ENCODE measurements at places on chromosomes 4 and X.

DNA sequence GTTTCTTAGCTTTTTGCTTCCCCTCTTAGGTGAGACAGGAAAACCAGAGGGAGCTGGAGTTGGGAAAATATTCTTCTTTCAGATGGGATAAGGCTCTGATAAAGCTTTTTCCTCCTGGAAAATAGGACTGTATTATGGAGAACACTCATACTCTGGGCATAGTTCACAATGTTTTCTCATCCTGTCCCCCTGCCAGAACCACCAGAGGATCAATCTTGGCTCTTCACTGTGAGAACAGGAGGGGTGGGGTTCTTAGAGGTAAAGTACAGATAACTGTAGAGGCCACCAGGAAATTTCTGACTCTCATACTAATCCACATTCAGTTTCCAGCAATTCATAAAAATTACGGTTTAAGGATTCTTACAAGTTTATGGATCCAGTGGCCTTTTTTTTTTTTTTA is 661.8 kb upstream of the MAGEB2 start:
- DNase-seq = no peak

GRCh38 chr4:39369301-39369700 is 3.1 kb upstream of the RFC1 start:
- no peak for DNase-seq

DNA sequence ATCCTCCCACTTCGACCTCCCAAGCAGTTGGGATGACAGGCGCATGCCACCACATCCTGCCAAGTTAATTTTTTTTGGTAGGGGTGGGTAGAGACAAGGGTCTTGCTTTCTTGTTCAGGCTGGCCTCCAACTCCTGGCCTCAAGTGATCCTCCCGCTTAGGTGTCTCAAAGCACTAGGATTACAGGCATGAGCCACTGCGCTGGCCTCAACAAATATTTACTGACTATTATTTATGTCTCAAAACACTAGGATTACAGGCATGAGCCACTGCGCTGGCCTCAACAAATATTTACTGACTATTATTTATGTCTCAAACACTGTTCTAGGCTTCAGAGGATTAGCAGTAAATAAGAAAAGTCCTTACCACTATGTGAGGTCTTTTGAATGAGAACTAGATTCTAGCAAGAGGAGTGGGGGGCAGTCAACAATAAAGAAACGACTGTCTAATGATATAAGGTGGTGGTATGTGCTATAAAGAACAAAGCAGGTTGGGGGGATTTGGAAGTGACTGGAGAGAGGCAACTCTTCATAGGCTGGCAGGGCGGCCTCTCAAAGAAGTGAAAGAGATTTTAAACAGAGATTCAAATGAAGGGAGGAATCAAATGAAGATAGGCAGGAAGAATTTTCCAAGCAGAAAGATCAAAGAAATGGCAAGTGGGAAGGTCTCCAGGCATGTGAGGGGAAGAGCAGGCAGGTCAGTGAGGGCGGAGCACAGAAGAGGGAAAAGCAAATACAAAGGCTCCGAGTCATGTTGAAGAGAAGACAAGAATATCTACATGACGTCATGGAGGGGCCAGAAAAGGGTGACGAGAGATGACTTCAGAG is 12.7 kb upstream of the ACSL1 start:
- DNase-seq = no peak

DNA sequence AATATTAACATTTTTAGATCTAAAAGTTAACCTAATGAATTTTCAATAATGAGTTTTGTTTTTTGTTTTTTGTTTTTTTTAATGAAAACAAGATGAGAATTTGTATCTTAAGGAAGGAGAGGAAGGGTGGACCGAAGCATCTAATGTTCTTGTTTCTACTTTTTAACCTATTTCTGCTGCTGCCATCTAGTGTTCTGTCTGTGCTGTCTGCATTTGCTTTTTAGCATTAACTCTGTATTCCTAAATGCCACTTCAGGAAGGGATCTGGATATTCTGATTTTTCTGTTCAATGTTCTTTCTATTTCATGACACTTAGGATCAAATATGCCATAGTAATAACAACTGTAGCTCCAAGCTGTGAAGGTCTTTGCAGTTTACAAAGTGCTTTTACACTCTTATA is 161.7 kb downstream of the BRWD3 start:
- no peak for DNase-seq

GRCh38 chr4:144611850-144612249 is 34.1 kb upstream of the HHIP start:
- DNase-seq = no peak

DNA sequence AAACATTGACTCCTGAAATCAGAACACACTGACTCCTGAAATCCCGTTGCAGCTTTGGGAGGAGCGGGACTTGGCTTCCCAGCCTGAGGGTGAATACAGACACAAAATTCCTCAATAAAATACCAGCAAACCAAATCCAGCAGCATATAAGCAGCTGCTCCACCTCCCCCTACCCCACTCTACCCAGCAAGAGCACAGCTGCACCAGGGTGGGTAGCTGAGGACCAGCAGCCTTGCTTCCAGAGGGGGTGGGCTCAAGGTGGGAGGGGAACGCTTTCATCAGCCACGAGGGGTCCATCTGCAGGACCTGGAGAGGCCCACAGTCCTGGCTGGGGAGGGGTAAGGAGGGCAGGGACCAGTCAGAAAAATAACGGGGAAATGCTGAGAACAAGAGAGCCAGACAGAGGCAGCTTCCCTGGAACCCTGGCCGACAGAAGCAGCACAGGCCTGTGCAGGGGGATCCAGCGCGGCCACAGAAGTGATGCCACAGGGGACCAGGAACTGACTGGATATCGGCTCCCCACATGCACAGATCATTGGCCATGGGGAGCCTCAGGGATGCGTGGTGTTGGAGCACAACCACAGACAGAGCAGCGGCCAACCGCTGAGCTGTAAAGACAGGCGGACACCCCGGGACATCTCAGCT is 49.8 kb downstream of the FGFRL1 start:
- DNase-seq = no peak

DNA sequence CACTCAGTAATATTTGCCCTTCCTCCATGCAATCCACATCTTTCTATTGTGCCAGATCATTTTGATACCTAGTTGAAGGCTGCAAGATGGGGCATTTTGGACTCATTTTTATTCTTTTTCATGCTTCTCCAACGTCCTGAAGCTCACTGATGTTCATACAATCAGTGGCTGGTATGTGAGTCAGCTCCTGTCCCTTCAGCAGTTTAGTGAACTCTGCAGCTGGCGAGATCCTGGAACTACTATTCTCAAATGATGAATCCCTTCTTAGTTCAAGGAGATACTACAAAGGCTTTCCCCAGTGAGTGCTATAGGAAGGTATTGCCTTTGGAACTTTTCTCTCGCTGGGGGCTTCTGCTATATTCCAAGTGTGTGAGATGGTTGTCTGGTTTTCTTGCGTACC is 9.6 kb upstream of the CCDC149 start:
- no peak for DNase-seq

GRCh38 chr4:153593161-153593560 is 90.9 kb upstream of the TLR2 start:
- DNase-seq = no peak

DNA sequence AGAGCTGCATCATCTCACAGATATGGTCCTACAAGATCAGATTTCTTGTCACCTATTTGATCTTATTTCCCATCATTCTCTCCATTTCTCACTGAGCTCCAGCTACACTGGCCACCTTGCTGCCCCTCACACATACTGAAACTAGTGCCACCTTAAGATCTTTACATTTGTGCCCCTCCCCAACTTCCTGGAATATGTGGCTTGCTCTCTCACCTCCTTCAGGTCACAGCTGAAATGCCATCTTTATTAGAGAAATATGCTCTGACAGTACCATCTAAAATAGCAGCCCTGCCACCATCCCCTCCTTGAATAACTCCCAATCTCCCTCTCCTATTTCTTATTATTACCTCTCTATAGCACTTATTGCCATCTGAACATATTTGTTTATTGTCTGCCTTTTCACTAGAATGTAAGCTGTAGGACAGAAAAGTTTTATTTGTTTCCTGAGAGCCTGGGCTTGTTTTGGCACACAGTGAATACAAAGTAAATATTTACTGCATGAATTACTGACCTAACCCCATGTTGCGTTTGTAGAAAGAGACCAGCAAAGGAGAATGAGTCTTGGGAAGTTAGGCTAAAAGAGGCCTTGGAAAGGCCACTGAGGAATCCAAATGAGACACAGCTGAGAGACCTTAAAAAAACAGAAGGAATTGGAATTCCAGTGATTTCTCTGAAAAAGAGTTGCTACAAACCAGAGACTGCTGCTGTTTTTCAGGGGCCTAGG is 22.7 kb downstream of the DYNLT3 start:
- DNase-seq = no peak

- DNase-seq = no peak
Observed at GRCh38 chr4:41134581-41134980, 79.8 kb downstream of the APBB2 start.

GRCh38 chr4:38154681-38155588 is 194.7 kb downstream of the PTTG2 start:
- DNase-seq = no peak

GRCh38 chr4:114271031-114271430 is 291.6 kb upstream of the ARSJ start:
- no peak for DNase-seq

DNA sequence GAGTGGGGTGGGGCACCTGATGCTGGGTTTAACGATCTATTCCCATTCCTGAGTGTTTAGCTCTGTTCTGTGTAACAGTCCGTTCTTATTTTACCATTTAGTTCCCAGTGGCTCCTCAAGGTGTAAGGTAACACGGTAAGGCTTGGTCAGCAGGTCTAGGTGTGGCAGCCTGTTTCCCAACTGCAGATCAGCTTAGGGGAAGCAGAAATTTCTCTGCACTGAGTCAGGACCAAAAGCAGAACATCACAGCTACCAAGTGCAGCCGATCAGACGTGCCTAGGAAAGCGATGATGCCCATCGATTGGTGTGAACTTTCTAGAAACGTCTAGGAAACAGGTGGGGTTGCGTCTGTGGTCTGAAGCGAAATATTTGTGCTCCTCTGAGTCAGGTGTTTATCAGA is 240.1 kb downstream of the STIM2 start:
- no peak for DNase-seq

GRCh38 chrX:134969726-134970125 is 21.1 kb upstream of the SMIM10 start:
- DNase-seq = no peak

DNA sequence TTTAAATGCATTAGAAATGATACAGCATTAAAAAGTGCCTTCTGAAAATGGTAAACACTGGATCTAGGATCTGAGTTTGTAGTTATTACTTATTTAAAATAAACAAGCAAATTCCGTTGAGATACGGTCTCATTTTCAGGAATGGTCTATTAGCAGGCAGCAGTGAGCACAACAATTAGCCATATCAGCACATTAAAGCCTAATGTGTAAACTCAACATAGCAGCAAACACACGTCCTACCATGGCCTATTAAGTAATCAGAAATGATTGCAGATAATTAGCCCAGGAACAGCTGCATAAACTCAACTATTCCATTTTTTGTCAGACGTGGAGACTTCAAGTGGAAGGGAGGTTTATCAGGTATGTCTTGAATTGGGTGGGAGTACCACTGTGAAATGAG is 61.8 kb downstream of the NEIL3 start:
- DNase-seq = no peak

DNA sequence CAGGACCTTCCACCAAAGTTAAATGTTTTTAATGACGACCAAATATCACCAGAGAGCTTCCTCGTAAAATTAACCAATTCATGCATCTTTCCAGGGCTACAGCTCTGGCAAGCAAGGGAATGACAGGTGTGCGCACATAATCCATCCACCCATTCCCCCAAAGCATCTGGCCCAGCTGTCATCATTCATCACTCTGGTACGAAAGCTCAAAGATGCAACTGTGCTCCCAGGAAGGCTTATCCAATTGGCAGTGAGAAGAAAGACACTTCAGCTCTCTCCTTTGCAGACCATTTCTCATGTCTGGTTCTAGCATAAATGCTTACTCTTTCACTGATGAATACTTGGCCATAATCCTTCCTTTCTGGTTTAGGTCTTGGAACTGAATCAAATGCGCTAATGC is 139.2 kb downstream of the NSUN7 start:
- no peak for DNase-seq

- DNase-seq = no peak
Observed at GRCh38 chrX:150968862-150969720, 14.0 kb upstream of the HMGB3 start.

- DNase-seq = no peak
Observed at GRCh38 chrX:16436348-16437188, 213.4 kb upstream of the S100G start.

DNA sequence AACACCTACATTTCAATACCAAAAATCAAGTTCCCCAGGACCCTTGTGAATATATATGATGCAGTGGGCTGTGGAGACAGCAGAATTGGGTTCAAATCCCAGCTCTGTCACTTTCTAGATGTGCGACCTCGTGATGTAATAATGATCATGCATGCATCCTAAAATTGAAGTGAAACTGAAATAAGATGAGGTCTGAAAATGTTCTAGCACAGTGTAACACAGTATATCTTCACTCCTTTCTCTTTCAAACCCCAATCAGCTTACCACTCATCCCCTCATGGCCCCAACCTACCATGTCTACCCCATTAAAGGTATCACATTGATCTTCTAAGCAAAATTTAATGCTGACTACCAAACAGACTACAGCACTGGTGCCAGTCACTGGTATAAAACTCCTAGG is 69.9 kb upstream of the BRS3 start:
- DNase-seq = no peak

- no peak for DNase-seq
Observed at GRCh38 chrX:16993791-16994318, 47.4 kb downstream of the REPS2 start.

DNA sequence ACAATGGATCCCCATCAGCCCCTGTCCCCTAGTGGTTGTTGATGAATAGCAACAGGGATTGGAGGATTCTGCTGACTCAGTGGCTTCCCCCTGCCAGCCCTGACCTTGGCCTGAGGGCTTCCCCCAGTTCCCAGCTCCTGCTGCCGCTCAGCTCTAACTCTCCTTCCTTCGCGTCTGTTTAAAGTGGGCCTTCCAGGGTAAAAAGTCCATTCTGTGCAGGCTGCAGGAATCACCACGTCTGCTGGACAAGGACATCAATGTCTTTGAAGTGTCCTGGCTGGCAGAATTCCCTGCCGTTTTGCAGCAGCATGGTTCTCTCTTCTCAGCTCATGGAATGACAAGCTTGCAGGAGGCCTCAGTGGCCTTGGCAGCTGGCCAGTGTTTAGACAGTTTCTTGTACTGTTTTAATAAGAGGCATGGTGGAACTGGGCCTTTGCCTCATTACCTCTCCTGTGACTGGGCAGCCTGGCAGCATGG is 152.5 kb upstream of the STX18 start:
- DNase-seq = no peak

GRCh38 chr4:108327642-108328382 is 159.1 kb upstream of the LEF1 start:
- no peak for DNase-seq

- no peak for DNase-seq
Observed at GRCh38 chr4:26032142-26032541, 118.1 kb downstream of the SMIM20 start.
